Activated gamma-delta T cell treated with anti-CD3 and anti-CD28 coated beads, Interleukin-2, amount 50 U/mL, for 16 hours (primary cell): ENCODE measurements at places on chromosomes 7 and 10.

GRCh38 chr10:127736915-127737562 is at the start of gene FOXI2:
Gene FOXI2, plus strand, starts transcription at chr10:127737185. Its CDS starts 89 bp downstream, at chr10:127737274.
- DNase-seq: no peak

DNA sequence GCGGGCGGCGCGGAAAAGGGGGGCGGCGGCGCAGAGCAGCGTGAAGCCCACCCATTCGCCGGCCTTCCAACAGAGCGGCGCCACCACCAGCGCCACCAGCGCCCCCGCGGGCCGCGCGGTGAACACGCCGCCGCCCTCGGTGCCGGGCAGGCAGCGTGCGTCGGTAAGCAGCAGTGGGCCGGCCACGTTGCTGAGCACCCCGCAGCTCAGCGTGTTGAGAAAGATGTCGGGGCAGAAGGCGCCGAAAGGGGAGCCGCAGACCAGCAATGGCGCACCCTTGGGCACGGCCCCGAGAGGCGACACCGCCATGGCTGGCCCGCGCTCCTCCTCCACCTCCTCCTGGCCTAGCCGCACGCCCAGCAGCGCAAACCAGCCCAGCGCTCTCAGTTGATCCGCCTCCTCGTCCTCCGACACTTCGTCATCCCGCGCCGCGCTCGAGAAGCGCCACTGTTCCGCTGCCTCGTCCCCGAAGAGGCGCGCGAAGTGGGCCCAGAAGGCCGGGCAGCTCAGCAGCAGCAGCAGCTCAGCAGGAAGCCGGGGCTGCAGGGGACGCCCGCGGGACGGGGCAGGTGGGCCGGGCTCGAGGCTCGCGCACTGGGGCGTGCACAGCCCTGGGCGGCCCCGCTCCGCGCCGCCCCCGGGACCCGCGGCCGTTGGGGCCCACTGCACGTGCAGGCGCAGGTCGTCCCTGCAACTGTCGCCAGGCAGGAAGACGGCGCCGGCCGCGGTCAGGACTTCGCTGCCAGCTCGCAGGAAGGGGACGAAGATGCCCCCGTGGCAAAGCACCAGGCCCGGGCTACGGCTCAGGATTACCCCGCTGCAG is 623 bp downstream of the TYSND1 start:
- DNase-seq: peak; percentile 50

DNA sequence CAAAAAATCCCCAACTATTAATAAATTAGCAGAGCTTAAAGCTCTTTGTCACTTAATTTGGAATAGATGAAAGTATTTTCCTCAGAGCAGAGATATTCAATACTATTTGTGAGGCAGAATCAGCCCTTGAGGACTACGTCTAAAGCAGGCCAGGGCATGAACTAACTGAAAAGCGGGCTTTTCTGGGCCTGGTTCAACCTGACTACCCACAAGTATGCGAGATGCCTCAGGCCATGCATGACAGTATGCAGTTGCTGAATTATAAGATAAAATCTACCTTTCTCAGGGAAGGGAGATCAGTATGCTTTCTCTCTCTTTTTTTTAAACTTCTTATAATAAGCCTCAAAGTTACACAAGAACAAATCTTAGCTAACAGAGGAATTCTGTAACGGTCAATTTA is 20.1 kb downstream of the TMEM168 start:
- no peak for DNase-seq

DNA sequence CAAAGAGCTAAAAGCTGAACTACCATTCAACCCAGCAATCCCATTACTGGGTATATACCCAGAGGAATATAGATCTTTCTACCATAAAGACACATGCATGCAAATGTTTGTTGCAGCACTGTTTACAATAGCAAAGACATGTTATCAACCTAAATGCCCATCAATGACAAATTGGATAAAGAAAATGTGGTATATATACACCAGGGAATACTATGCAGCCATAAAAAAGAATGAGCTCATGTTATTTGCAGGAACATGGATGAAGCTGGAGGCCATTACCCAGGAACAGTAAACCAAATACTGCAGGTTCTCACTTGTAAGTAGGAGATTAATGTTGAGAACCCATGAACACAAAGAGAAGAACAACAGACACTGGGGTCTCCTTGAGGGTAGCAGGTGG is 1295.1 kb downstream of the TYW1 start:
- no peak for DNase-seq

DNA sequence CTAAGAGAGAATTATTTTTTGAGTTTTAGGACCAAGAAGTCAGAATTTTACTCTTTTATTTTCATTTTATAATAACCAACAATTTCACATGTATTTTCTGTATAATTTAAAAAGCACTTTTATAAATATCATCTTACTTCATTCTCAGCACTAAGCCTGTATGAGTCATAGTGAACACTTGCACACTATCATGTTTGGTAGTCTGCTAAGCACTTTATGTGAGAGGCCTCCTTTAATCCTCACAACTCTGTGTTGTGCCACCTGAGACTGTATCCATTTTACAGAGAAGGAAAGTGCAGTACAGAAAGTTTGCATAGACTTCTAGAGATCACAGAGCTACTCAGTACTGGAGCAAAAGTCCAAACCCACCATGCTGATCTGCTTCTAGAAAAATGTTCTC is 939.6 kb downstream of the NRG3 start:
- DNase-seq: no peak

DNA sequence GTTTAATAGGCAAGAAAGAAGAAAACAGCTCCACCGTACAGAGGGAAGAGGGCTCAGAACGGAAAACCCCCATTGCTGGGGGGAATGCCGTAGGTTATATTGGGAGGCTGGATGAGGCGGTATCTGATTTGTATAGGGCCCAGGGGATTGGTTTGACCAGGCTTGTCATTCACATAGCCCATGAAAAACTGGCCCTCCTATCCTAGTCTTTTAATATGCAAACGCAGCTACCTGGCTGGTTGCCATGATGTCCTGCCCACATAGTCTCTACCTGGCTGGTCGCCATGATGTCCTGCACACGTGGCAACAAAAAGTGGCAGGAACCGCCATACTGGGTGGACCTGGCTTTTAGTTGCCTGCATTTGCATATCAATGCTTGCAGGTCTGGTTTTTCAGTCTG is 84.7 kb downstream of the AUTS2 start:
- no peak for DNase-seq

GRCh38 chr7:95246831-95247370 is 77.4 kb downstream of the PON1 start:
- DNase-seq: no peak

DNA sequence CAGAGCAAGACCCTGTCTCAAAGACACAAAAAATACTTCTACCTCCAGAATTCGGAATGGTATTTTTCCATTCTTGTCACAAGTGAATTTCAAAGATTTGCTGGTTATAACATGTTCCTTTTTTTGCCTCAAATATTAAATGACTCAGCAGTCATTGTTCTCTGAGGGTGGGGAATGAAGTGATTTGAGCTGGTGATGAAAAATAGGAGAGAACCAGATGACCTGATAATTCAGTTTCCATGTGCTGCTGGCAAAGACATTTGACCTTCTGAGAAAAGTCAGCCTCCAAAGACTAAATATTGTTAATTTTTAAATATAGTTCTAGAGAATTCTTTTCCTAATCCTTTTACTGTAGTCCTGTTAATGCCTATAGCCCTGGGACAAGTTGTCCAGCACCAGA is 78.9 kb downstream of the CACNB2 start:
- no peak for DNase-seq

GRCh38 chr10:89035461-89035860 is 44.9 kb downstream of the FAS start:
- no peak for DNase-seq

- no peak for DNase-seq
Observed at GRCh38 chr7:108805808-108806397, 236.2 kb downstream of the DNAJB9 start.

DNA sequence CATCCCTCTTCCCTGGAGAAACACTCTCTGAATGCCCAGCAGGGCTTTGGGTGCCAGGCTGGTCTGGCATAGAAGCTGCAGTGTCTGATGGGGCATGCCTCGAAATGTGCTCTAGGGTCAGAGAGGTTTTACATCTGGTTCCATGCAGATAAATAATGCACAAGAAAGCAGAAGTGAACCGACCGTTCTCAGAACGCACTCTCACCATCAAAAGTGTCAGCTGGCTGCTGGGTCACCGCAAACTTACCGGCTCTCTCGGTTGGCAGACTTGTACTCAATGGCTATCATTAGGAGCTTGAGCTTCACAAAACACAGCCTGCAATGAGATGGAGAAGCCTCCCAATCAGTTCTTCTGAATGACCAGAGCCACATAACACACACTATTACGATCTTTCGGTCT is 610.0 kb downstream of the KCNMA1 start:
- DNase-seq: no peak
